ENCODE measurements at places on chromosomes 6 and 20. TPM values are rescaled to one million over a fixed set of nuclear protein-coding genes. Genes with fewer than 3 reads are reported as not detected.

- no peak for DNase-seq
Observed at GRCh38 chr20:6397115-6397514, 274.3 kb upstream of the FERMT1 start.

GRCh38 chr20:400454-401275, 7.4 kb upstream of the RBCK1 start:
- no peak for DNase-seq

GRCh38 chr6:80523010-80523409, 416.5 kb downstream of the BCKDHB start:
- DNase-seq: no peak

GRM1 gene
- total RNA-seq: not detected

Measured in CD8-positive, alpha-beta T cell (primary cell).